ENCODE measurements at places on chromosomes 6 and 20.

DNA sequence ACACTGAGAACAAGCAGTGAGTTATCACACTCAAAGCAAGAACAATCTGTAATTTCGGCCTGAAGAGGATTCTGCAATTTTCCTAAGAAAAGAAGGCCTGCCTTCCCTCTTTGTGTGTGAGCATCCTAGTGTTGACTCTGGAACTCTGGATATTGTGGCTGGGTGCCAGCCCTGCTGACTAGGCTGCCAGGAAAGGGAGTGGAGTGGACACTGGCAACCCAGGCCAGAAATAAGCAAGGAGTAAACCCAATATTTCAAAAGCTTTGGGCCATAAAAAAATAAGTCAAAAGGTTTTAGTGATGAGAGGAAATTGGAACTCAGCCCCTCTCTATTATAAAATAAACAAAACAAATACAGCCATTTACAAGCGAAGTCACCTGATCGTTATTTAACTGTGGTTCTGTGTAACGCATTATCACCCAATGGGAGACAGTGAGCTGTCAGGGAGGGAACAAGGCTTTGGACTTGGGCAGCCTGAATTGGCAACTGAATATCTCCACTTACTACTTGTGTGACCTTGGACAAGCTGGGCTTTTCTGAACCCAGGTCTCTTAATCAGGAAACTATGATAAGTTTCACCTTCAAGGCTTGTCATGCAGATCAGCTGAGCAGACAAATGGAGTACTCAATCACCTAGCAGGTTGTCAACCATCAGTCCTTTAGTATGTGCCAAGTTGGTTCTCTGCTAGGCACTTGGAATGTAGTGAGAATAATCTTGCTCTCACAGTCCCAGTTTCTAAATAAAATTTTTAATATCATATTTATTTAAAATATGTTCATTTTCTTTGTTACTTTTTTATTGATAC lies 196.2 kb downstream of the PAX1 start:
- no peak for DNase-seq

GRCh38 chr6:110378552-110378951 lies 20.4 kb upstream of the METTL24 start:
- DNase-seq = no peak

- peak; percentile 76 for DNase-seq
Measured at GRCh38 chr6:5670811-5671561, 335.7 kb downstream of the NRN1 start.

- no peak for DNase-seq
Measured at GRCh38 chr20:37841971-37842370, 61.0 kb upstream of the VSTM2L start.

GRCh38 chr6:42404484-42404883 lies 47.2 kb downstream of the TRERF1 start:
- DNase-seq = peak; percentile 76

GRCh38 chr6:168574699-168575195 lies 133.8 kb downstream of the SMOC2 start:
- no peak for DNase-seq

GRCh38 chr6:19988555-19988954 lies 151.4 kb downstream of the ID4 start:
- DNase-seq = peak; percentile 5

DNA sequence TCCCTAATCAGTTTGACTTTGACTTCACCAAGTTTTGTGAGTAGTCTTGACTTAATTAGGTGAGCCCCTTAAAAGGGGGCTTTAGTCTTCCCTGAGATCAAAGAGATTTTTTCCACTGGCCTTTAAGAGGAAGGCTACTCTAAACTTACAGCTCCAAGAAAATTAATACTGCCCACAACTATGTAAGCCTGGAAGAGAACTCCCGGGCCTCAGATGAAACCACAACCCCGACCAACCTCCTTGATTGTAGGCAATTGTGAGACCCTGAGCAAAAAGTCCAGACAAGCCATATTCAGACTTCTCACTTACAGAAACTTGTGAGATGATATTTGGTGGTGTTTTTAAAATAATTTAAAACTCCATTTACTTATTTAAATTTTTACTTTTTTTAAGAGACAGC lies 18.1 kb downstream of the SNX3 start:
- DNase-seq = no peak

GRCh38 chr6:13485923-13486562 lies 1.4 kb downstream of the GFOD1 start:
- DNase-seq = peak; percentile 42

GRCh38 chr6:90025523-90026061 lies 131.3 kb downstream of the GJA10 start:
- peak; percentile 97 for DNase-seq

DNA sequence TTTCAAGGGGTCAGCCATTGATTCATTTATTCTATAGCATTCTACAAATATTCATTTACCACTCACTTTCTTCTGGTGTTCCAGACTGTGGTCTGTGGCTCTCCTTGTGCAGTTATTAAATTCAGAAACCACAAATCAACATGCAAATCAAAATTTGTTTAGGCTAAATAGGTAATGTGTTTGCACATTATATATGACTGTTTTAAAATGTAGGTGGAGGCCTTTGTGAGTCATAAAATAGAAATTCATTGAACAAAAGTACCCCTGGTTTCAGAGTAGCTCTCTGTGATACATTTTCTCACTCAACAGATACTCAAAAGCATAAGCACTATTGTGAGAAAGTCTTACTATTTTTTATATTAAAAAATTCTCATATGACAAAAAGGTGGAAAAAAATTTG lies 385.5 kb upstream of the TSHZ2 start:
- no peak for DNase-seq

DNA sequence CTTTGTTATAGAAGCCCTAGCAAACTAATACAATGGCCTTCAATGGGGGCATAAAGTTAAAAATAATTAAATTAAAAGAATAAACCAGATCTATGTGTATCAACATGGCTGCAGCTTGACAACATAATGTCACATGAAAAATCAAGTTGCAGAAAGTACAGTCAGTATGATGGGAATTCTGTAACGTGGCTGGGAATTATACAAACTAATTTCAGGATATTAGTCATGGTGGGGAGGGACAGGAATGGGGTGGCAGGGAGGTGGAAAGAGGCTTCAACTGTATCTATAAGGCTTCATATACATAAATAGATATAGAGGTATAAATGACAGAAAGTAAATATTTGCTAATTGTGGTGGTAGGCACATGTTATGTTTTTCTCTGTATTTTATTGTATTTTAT lies 107.1 kb downstream of the UNC5CL start:
- DNase-seq = peak; percentile 82

DNA sequence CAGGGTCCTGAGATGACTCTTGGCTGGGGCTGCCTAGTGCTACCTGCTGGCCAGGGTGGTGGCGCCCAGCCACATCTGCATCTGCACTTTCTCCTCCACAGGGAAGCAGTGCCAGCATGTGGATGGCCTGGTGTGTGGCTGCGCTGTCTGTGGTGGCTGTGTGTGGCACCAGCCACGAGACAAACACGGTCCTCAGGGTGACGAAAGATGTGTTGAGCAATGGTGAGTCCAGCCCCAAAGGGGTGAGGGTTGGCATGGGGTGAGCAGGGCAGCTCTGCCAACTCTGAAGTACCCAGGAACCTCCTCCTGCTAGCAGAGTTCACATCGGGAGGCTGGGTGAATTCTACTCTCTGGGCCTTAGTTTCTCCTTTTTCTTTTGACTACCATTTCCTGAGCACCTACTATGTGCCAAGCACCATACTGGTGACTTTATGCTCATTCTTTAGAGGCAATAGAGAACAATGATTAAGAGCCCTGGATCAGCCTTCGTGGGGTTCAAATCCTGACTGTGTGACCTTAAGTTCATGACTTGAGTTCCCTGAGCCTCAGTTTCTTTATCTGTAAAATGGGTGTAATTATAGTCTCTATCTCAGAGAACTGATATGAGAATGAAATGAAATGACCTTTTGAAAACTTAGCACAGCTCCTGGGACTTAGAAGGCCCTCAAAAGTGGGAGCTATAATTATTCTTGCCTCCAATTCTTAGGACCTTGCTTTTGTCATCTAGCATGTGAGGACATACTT lies 2.1 kb downstream of the BPIFB4 start:
- no peak for DNase-seq

- no peak for DNase-seq
Measured at GRCh38 chr6:143155681-143156080, 95.0 kb downstream of the AIG1 start.

DNA sequence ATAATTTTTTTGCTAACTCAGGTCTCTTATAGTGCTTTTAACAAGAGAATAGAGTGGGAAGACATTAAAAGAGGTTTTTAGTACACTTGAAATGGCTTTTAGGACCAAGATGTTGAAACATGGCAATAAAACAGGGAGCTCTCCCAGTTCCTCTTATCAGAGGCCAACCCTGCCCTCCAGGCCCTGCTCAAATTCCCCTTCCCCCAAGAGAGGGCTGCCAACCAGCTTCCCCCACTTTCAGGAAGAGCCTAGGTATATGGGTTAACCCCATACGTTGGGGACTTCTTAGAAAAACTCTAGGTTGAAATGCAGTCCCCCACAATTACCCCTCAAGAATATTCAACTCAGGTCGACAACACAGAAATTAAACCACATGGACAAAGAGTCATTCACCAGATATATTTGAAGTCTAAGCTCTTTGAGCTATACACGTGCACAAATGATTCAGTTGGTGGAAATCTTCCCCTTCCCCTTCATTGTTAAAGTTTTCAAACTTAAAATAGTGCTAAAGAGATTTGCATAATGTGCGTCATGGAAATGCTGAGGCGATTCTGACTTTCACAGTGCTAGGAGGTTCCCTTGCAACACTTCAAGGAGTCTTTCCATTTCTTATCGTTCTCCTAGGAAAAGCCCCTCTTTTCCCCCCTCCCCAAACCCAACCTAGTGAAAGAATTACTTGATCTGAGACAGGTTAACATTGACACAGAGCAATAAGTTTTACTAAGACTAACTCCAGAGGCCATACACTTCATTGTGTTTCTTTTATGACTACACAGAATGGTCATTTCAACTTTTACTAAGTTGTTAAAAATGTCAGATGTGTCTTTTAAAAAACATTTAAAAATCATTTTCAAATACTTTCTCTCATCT lies 49.8 kb upstream of the ENPP5 start:
- DNase-seq = no peak

DNA sequence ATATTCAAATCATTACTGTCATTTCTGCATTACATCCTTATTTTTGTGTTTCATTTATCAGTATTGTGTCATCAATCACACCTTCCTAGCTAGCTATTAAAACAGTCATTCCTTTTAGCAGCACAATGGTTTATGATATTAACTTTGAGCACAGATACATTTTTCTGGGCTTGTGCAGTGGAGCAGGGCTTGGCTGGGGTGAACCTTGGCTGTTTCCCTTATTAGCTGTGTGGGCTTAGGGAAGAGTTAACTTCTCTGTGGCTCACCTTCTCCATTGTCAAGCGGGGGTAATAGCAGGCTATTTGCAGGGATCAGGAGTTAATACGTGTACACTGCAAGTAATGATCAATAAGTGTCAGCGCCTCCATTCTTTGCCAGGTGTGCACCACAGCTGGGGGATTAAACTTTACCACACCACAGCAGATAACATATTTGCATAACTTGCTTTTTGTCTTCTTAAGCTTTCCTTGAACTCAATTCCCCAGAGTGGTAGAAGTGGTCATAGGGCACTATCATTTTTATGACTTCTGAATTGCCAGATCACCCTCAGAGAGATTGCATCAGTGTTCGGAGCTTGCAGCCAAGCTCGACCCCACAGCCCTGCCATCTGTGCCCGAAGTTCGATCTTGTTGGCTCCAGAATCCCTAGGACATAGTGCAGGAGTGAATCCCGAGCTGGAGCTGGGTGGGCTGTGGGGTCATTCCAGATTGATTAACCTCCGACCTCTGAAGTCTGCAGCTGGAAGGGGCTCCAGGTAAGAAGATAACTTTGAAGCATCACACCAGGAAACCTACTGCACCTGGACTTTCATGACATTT lies 1.5 kb upstream of the PYGB start:
- no peak for DNase-seq

GRCh38 chr6:15317934-15318902 lies 72.3 kb downstream of the JARID2 start:
- peak; percentile 53 for DNase-seq

DNA sequence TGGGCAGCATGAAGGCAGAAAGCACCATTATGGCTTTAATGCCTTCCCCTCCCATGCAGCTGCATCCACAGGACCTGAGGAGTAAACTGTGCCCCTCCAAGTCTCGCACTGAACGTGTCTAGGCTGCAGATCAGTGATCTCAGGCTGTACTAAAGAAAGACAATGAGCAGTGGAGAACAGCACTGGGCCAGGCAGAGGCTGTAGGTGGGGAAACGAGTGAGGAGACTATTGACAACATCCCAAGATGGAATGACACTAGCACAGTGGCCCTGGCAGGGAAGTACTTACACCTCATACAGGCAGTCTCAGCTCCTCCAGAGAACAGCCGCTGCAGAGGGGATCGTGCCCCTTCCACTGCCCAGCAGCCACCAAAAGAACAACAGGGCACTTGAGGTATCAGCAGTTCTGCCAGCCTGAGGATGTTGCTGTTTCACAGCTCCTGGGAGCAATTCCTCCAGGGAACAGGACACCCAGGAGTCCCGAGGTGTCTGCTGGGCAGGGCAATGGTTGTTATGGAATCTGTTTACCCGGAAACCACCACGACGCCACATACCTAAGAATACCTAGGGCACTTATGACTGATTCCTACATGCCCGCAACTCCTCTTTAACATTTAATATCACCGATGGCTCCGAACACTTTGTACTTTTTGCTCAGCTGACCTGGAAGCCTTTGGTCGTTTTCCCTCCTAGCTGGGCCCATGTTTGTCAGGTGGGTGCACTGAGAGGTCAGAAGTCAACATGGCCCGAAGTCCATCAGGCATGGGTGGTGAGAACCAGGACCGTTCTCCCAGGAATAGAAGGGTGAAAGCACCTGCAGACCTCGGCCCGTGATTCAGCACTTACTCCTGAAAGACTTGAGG lies 79.1 kb downstream of the SLC22A23 start:
- DNase-seq = peak; percentile 38

GRCh38 chr6:139425780-139426179 lies 51.3 kb upstream of the CITED2 start:
- DNase-seq = no peak

DNA sequence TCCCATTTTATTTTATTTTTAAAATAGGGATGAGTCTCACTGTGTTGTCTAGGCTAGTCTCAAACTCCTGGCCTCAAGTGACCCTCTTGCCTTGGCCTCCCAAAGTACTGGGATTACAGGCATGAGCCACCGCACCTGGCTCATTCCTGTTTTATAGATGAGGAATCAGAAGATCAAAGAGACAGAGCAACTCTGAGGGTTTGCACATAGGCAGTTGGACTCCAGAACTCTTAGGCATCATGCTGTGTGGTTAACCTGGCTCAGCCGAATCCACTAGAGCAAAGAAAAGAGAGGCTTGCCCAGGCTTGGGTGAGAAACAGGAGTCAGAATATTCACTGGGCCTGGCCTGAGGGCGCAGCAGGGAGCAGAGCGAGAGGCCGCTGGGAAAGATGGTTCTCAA lies 9.4 kb downstream of the MYH7B start:
- DNase-seq = no peak

GRCh38 chr6:13715444-13715883 lies 3.8 kb upstream of the RANBP9 start:
- peak; percentile 38 for DNase-seq

DNA sequence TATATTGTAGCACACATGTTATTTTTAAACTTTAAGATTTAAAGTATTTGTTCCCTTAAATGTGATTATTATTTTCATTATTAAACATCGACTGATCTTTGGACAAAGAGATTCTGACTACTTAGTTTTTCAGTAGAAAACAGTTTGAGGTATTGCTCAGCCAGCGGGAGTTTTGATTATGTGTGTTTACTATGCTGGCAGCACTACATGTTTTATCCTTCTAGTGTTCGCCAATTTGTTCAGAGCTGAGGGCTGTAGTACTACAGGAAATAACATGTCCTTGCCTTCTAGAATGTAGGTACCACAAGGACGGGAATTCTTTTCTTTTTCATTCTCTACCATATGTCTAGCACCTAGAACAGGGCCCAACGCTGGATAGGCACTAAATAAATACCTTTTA lies 11.1 kb upstream of the LCA5 start:
- DNase-seq = no peak
